ENCODE measurements at places on chromosomes 6 and 20. TPM values are rescaled to one million over a fixed set of nuclear protein-coding genes. Genes with fewer than 3 reads are reported as not detected.

Gene IRF4
- not detected for total RNA-seq

Gene OTOR
- total RNA-seq: not detected

Gene DUSP15
- 0.64 TPM for total RNA-seq

Gene CCN2
- total RNA-seq: 16.1 TPM

Gene TGM6
- total RNA-seq: not detected

GRCh38 chr20:49447946-49448809 is 34.3 kb downstream of the KCNB1 start:
- no peak for DNase-seq

GRCh38 chr6:43547222-43547621 is 28.6 kb downstream of the XPO5 start:
- peak; percentile 4 for DNase-seq

GRCh38 chr6:36618366-36619355 is 24.5 kb downstream of the SRSF3 start:
- DNase-seq: no peak

Measured in myocyte (in vitro differentiated cells).